ENCODE measurements at places on chromosomes 4 and X. TPM values are rescaled to one million over a fixed set of nuclear protein-coding genes. Genes with fewer than 3 reads are reported as not detected.

- DNase-seq = no peak
Observed at GRCh38 chr4:78040431-78040830, 16.7 kb upstream of the FRAS1 start.

The RBM47 gene
- 3.7 TPM for total RNA-seq

GRCh38 chrX:70096052-70096451, 33.8 kb downstream of the OTUD6A start:
- peak; percentile 10 for DNase-seq

DNA sequence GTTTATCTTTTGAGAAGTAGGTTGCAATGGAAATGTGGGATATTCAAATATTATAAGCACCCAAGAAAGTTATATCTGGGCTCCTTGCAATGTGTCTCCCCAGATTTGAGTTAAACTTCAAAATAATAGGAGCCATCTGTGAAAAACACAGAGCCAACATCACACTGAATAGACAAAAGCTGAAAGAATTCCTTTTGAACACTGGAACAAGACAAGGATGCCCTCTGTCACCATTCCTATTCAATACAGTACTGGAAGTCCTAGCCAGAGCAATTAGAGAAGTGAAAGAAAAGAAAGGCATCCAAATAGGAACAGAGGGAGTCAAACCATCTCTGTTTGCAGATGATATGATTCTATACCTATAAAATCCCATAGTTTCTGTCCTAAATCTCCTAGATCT, 114.3 kb upstream of the IL1RAPL1 start:
- DNase-seq = no peak

The FHDC1 gene
- total RNA-seq = 1.6 TPM

DNA sequence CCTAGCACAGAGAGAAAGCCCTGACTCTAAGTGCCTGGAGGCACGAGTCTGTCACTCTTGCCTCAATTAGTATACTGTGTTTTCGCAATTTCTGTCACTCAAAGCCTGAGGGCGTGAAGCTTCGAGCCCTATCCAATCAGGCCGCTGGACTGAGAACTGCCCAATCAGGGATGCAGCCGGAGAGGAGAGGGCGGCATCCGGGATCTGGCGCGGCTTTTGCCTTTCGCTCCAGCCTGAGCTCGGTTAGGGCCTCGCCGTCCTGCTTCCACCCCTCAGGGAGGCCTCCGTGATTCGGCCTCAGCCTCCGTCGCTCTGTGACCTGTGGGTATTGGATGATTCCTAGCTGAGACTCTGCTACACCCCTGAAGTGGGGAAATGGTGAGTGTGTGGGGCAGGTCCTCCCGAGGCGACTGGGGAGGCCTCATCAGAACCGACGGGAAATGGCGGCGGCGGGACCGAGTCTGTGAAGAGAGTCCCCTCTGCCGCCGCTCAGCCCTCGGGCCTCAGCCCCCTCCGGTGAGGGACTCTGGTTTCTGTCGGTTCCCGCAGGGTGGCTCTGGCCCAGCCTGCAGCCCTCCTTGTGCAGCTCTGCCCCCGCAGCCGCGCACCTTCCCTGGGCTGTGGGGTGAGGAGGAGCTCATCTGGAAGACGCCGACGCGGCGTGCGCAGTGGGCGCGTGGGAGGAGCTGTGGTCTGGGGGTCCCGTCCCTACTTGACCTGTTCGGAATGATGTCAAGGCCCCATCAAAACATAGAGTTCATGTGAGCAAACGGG, 48.5 kb downstream of the ZNF141 start:
- DNase-seq = no peak

The RIPPLY1 gene
- total RNA-seq = not detected

GRCh38 chr4:41458689-41459088, 79.3 kb upstream of the LIMCH1 start:
- DNase-seq = no peak

- DNase-seq = no peak
Observed at GRCh38 chrX:133033010-133033409, 63.9 kb downstream of the USP26 start.

The MMRN1 gene
- not detected for total RNA-seq

DNA sequence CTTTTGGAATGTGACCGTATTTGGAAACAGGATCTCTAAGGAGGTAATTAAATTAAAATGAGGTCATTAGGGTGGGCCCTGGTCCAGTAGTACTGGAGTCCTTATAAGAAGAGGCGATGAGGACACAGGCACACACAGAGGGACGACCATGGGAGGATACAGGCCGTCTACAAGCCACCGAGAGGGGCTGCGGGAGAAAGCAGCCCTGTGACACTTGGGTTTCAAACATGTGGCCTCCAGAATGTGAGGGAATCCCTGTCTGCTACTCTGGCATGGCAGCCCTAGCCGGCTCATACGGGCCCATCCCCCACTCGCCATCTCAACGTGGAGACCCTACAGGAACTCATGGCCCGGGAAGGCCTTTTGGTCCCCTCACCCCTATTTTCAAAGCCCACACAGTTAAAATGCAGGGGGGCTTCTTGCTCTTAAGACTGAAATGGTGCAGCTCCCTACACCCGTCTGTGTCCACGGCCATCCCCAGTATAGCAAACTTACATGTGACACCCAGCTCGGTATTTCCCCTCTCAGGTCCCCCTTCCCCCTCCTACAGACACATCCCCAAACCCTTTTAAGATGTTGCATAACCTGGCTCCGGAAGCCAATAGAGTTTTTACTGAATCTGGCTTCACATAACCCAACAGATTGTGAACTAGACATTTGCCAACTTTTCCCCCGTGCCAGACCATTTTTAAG, 124.1 kb upstream of the TBL1X start:
- DNase-seq = no peak

- DNase-seq = no peak
Observed at GRCh38 chrX:78331708-78332107, 4.3 kb upstream of the CYSLTR1 start.

DNA sequence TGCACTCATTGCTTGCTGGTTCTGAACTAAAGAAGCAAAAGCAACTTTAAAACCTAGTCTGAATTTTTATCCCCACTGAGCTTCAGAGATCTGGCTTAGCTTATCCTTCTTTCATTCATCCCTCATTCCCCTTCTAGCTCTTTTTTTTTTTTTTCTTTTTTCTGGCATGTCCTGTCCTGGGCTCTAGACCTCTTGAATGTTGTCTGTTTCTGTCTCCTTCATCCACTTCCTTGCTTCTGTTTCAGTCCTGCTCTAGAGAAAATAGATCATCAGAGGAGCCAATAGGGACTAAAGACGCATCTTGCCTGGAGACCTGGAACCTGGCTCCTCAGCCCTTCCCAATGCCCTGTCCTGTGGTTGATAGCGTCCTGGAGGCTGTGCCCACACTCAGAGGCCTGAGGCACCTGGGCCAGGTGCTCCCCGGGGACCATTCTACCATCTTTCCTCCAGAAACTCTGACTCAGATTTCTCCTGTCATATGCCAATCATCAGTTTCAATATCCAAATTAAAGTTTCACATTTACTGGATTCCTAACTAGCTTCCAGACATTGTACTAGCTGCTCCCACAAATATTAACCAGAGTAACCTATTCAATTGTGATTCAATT, 115.7 kb upstream of the GATB start:
- no peak for DNase-seq

- no peak for DNase-seq
Observed at GRCh38 chr4:70405765-70406164, 8.0 kb downstream of the OPRPN start.

The ARMCX2 gene
- 64.4 TPM for total RNA-seq

- DNase-seq = peak; percentile 20
Observed at GRCh38 chr4:116501954-116502353, 583.4 kb downstream of the TRAM1L1 start.

The PRDM8 gene
- total RNA-seq = 1.1 TPM

DNA sequence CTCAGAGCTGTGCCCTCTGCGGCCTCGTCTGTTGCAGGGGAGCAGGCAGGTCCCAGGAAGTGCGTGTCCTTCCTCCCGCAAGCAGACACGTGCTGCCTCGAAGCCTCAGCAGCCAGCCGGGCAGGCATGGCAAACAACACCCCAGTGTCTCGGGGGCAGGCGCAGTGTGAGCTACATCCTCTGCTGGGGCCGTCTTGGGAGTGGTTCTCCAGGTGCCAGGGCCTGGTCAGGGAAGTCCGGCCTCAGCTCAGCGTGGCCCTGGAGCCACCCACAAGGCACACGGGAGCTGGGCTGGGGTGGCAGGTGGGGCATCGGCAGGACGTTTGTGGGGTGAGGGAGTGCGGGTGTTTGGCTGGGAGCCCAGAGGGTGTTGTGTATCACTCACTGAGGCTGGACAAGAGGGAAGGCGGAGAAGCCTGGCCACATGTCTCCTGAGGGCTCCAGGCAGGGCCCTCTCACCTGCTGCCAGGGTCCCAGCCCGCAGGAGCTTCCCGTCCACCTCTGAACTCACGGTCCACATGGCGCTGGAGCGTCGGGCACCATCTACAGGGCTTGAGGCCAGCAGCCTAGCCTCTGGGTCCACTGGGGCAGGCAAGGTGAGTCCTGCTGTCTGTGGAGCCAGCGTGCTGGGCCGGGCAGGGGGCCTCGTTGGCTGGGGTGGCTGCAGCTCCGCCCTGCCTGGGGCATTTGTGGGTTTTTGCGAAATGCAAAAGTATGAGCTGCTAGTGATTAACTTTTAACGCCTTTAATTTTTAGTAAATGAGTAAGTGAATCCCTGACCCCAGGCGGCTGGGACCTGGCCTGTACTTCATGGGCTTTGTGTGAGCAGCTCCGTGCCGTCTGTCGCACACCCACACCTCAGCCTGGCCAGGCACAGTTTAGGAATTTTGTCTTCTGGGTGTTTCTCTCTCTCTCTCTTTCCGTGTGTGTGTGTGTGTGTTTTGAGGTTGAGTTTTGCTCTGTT, 17.3 kb upstream of the UVSSA start:
- DNase-seq = no peak

DNA sequence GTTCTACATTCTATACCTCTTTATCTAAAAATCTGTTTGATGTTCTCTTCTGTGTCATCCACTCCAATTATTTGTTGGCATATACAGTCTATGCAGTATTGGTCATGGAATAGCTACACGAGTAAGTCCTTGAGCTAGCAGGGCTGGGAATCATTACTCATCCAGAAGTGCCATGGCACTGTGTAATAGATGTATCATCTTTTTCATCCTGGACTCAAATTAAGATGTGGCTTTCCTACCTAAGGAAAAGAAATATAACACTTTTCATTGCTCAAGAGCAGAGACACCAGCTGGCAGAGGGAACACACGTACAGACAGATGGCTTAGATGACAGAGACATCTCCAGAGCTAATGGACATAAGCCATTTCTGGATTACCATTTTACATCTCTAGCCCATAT, 159.8 kb downstream of the FAM13A start:
- no peak for DNase-seq

All from Daoy (cell line).